SK-N-DZ (cell line): ENCODE measurements at places on chromosomes 2 and 18.

DNA sequence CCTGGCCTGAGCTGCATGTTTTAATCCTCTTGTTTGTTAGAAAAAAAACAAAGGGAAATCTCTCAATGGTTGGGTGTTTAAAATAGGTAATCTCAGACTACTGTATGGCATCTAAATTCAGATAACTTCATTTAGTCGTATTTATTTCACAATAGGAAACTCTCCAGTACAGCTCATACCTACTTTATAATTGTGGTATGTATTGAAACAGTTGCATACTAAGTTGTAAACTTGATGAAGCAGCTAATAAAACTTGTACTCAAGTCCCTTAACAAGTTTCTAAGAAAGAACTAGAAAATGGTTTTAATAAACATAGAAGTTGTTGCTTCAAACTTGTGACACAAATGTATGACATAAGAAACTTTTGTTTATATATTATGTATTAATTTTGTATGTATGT lies 334.5 kb downstream of the PTPRM start:
- no peak for DNase-seq

DNA sequence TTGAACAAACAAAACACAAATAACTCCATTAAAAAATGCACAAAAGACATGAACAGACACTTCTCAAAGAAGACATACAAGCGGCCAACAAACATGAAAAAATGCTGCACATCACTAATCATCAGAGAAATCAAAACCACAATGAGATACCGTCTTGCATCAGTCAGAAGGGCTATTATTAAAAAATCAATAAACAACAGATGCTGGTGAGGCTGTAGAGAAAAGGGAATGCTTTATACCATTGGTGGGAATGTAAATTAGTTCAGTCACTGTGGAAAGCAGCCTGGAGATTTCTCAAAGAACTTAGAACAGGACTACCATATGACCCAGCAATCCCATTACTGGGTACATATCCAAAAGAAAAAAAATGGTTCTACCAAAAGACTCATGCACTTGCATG lies 37.8 kb downstream of the GPR155 start:
- no peak for DNase-seq

- no peak for DNase-seq
Measured at GRCh38 chr2:46901611-46902010, 14.0 kb downstream of the MCFD2 start.

GRCh38 chr2:127563458-127564428 lies 28.3 kb downstream of the MYO7B start:
- no peak for DNase-seq

GRCh38 chr2:64987001-64987955 lies 1.9 kb upstream of the SLC1A4 start:
- DNase-seq, result no peak

GRCh38 chr2:30641765-30642345 lies 165.4 kb downstream of the CAPN13 start:
- no peak for DNase-seq

DNA sequence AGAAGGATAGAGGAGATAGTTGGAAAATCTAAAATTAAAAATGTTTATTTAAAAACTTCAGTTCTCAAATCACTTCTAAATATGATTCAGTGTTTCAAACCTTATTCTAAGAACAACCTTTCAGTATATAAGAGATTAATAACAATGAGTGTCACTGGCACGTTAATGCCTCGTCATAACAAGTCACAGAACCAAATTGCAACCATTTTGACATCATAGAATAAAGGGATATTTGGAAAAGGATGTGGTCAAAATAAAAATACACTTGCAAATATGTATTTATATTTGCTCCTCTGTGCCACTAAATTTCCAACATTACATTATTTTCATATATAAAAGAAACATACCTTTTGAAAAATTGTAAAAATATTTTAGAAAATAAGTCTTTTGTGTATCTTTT lies 1090.6 kb downstream of the SUCLG1 start:
- DNase-seq, result no peak

- DNase-seq, result no peak
Measured at GRCh38 chr2:235373171-235373570, 120.7 kb upstream of the AGAP1 start.

DNA sequence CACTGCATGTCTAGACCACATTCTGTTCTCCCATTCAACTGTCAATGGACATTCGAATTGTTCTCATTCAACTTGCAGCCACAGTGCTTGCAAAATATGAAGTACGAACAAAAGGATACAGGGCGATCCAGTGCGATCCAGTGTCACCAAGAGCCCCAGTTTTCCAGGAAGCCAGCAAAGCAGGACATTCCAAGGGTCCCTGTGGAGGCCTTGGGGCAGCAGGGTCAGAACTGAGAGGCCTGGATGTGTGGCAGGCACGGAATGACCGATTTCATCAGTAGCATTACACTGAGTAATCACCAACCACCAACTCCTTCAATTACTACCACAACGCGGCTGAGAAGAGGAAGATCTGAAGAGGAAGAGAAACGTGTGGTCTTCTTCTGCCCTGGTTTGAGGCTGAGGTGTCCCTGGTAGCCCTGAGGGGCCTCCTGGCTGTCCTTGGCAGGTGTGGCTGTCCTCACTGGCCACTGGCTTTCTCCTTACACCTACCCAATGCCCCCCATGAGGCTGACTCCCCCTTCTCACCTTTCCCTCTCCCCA lies 172.7 kb upstream of the FHL2 start:
- no peak for DNase-seq

- DNase-seq, result no peak
Measured at GRCh38 chr2:20175267-20175666, 49.7 kb downstream of the SDC1 start.

DNA sequence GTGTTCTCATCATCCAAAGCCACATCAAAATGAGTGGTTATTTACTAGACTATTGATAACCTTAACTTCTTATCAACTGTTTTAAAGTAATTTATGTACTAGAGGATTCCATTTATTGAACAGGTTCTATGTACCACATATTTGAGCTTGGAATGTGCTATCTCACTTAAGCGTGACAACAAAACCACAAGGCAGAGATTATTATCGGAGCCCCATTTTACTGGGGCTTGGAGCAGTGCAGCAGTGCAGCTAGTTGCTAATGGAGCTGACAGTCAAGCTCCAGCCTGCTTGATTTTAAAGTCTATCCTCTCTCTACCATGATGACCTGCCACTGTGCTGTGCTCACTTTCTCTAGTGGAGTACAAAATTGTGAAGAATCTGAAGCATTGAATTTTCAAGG lies 24.6 kb downstream of the GCG start:
- no peak for DNase-seq

DNA sequence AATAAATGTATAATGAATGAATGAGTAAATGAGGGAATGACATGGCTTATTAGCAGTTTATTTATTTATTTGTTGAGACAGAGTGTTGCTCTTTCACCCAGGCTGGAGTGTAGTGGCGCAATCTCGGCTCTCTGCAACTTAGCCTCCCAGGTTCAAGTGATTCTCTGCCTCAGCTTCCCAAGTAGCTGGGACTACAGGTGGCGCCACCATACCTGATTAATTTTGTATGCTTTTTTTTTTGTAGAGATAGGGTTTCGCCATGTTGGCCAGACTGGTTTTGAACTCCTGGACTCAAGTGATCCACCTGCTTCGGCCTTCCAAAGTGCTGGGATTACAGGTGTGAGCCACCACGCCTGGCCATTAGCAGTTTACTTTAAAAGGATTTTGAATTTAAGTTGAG lies 100.3 kb upstream of the CAVIN2 start:
- DNase-seq, result no peak

DNA sequence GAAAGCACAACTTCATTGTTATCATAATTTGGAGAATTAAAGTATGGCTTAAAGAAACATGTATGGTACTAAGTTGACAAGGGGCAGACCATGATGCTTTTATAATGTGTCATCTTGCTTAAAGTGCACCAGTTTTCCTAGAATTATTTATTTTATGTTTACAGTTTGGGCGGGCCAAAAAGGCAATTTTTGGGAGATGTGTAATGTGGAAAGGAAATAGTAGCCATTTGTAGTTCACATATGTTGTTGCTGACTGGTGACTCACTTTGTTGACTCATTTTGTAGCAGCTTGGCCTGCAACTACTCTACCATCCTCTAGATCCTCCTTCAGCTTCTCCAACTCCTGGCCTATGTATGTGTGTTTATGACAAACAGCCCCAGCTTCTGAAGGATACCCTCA lies 7.7 kb downstream of the ZSCAN30 start:
- DNase-seq, result no peak

GRCh38 chr2:53473775-53474311 lies 293.8 kb upstream of the CHAC2 start:
- no peak for DNase-seq

DNA sequence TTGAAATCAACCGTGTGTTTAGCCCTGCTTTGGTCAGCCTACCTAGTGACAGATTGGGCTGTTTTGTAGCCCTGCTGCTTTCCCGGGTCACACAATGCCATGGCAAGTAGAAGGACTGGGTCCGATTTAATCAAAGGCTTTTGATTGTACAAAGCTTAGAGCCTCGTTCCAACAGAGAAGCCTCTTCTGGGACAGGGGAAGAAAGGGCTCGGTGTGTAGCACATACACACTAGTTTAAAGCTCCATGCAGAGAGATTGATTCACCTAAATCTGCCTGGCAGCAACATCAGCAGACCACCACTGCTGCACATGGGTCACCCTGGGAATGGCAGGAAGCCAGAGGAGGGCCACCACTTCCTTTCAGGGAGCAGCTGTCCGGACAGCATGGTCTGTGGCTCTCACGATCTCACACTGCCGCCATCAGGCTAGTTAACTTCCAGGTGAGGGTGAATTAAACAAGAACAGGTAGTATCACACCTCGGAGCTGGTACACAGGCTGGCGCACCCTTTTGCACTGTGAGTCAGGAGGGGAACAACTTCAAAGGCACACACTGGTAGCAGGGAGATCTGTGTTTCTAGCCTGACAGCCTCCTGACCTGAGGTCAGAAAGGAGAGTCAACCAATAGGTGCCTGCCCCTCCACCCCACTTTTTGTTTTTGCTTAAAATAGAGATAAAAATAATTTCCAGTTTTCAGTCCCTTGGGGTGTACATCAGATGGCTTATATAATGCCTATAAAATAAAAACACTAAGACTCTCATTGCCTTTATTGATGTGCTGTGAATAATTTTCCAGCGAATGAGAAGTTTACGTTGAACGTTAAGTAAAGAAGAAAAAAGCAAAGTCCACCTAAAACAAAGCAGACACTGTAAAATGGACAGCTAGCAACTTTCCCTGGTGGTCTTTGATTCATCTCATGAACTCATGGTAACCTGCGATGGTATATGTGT lies 108.5 kb downstream of the CDCA7 start:
- no peak for DNase-seq

DNA sequence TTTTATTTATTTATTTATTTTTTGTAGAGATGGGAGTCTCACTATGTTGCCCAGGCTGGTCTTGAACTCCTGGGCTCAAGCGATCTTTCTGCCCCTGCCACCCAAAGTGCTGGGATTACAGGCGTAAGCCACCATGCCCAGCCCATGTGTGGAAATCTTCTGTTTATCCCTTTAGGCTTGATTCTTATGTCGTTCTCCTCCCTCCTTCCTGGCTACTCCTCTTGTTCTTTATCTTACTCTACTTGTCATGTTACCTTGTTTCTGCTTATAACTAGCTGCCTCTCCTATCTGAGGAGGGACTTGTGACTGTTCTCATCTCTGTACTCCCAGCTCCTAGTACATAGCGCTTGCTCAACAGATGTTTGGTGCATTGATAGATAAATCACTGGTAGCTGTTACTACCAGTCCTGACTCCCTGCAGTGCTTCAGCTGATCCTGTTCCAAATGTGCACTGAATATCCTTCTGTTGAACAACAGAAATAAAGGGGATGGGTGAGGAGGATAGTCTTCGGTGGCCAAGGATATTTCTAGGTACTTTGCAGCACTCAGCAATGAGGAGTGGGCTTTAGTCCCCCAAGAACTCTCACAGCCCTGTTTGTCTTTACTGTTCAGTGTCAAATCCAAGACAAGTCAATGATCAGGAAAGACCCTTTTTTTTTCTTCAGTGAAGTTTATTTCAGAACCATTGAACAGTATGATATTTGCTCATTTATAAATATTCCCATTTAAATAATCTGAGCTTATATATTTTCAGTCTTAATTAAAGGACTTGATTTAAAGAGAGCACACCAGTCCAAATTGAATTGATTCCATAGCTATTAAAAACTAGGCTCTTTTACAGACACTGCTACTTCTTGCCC lies 7.2 kb downstream of the IL1B start:
- no peak for DNase-seq

GRCh38 chr2:217146956-217147355 lies 287.1 kb upstream of the TNP1 start:
- no peak for DNase-seq

DNA sequence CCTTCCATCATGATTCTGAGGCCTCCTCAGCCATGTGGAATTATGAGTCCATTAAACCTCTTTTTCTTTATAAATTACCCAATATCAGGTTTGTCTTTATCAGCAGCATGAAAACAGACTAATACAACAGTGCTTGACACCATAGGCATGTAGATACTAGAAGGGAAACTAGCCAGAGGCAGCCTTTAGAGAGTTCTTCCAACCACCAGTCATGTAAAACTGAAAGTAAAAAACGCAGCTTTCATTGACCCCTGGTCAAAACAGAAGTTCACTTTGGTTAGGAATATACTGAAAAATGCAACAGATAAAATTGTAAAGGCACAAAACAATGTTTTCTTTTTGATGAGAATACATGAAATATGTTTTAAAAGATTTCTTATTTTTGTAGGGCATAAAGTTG lies 122.8 kb upstream of the L3MBTL4 start:
- no peak for DNase-seq

- no peak for DNase-seq
Measured at GRCh38 chr2:133806564-133806963, 238.3 kb upstream of the NCKAP5 start.

DNA sequence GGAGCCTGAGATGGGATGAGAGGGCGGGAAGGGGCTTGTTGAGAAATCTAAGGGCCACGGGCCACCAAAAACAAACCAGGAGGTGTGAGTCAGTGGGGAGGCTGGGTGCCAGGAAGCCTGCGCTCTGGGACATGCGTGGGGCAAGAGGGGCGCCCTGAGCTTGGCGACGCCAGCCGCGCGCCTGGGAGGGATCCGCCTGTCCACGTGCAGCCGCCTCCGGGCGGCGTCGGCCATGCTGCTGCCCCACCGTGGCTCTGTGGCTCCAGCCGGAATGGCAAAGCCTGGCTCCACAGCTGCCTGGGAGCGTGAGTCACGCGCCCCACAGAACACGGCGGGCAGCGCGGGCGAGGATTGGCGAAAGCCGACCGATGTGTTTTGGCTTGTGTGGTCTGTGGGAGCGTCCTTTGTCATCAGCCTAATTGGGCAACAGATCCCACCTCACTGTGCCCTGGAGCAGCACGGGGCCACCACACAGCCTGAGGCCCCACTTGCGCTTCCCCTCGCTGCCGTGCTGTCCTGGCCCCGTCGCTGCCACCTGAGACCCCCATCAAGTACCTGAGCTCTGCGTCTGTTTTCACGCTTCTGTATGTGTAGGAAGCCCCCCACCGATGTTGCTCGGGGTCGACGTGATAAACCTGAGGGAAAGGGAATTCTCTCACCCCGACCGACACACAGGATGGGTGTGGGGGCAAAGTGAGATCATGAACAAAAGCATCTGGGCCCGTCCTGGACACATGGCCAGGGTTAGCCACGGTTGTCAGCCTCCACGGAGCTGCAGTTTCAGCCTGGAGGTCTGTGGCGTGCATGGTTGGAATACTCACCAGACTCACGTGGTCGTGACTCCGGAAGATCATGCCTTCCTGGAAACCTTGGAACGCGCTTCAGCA lies 80.5 kb downstream of the NFATC1 start:
- DNase-seq, result no peak

GRCh38 chr2:38386377-38386776 lies 9.3 kb upstream of the ATL2 start:
- DNase-seq, result no peak

- DNase-seq, result no peak
Measured at GRCh38 chr2:121417826-121418225, 112.9 kb upstream of the RNU4ATAC start.

GRCh38 chr2:191666732-191667131 lies 11.2 kb upstream of the NABP1 start:
- DNase-seq, result no peak
